ENCODE measurements at places on chromosomes 7 and 10.
A peak's percentile ranks its signal among the peaks of the same experiment; 100 is the strongest.

DNA sequence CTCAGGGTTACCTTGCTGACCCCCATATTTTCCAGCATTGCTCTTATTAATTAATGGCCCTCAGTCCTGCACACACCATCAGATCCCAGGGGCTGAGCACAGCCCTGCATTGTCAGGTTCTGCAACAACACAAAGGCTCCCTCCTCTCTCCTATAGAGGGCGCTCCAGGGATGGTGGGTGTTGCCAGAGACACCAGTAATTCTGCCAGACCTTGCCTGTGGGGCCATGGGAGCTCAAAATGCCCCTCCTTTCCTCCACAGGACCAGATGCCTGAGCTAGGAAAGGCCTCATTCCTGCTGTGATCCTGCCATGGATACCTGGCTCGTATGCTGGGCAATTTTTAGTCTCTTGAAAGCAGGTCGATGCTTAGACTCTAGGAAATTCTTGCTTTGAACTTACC is 42.8 kb upstream of the PRSS58 start:
- no peak for DNase-seq

DNA sequence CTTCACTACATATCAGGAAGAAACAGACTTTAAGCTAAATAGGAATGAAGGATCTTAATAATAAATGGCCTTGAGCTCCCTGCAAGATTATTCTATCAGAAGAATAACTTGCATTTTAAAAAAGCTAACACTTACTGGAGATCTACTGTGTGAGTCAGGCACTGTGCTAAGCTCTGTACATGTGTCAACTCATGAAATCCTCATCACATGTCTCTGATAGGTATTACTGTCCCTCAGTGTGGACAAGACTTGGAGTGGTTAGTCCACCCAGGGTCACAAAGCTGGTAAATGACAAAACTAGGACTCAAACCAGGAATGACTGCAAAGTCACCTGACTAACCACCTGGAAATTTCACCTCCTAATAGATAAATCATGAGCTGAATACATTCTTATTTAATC is 57.1 kb upstream of the KCTD7 start:
- DNase-seq = no peak

DNA sequence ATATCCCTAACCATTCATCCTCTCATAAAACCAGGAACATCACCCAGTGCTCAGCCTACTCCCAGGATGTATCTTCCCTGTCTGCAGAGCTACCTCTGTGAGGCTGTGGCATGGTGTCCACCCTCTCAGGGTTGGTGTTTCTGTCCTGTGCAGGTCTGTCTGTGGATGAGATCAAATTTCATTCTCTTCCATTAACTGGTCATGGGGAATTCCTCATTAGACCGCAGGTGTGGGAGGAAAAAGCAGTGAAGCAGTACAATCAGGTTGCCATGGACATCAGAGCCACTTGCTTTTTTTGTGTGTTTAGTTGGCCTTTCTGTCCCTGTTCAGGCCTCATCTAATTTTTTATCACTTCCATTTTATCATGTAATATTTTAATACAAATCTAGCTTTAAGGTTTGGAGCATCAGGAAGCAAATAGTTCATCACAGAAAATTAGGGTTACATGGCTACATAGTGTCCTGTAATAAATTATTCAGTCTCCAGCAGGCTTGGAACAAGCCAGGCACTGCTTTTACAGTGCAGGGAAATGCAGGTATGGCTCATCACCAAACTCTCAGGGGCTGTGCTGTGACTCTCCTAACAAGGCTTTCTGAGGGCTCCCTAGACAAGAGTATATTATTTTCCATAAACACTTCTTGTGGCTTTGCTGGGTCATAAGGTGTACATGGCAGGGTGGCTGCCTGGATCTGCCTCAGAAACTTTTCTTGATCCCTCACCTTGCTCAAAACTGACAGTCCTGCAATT is 594.9 kb upstream of the IGFBP3 start:
- DNase-seq = no peak

GRCh38 chr7:116574025-116574822 is 49.4 kb downstream of the CAV1 start:
- DNase-seq = no peak

DNA sequence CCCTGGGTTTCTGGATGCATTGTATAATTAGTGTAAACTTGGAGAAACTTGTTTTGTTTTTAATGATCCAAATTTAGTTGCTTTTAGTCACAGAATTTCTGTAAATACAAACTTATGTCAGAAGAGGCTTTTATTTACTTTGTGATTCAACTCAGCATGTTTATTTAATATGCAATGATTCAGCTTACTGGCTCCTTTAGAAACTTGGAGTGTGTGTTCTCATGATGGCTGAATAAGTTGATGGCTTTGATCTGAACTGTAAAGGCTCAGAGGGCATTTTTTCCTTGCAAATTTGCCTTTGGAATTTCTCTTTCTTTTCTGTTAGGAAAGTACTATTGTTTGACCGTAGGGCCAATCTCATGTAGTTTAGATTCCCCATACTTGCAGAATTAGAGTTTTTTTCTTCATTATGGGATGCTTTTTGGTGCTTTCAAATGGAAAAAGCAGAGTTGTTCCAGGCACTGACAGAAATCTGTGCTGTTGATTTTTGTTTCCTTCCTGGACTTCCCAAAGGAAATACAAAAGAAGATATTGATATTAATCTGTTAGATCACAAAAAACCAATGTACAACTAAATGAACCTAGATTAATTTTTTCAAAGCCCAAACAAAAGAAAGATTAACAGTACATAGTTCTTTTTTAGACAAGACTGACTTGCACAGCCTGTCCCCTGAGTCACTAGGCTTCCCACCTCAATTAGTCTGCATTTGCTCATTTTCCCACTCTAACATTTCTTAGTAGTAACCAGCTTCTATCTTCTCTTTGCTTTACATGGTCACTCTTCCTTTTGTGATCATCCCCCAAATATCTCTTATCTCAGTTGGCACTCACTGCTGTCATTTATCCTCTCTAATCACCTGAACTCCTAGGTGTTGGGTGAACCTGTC is 96.8 kb upstream of the AGR3 start:
- no peak for DNase-seq

GRCh38 chr10:70494966-70495365 is 16.4 kb downstream of the PALD1 start:
- DNase-seq = no peak

DNA sequence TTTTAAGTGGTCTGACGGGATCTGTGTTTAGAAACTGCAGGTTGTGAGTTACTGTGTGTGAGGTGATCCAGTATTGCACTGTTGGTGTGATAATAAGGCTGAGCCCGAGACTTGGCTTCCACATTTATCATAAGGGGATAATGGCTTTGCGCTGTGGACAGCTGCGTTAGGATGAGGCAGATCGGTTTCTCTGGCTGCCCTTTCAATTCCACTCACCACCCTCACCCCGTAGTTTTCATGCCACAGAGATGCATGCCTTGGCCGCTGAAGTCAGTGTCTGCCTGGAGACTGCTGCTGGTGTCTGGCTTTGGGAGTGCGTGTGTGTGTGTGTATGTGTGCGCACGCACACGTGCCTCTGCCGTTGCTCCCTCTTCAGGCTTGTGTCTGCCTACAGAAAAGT is 273.0 kb downstream of the CCDC3 start:
- no peak for DNase-seq

DNA sequence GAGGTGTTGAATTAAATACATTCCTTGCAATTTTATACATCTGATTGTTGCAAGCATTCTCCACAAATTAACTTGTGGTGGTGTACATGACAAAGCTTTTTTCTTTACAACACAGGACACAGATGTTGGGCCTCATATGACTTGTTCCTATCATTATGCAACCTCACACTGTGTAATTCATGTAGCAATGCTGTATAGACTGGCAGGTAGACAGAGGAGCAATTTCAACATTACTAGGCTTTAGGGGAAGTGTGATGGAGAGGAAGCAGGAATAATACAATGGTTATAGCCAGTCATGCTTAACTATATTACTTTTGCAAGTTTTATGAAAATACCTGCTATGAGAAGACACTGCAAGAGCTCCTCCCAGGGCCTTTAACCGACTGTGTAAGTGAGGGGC is 832.1 kb downstream of the CNTNAP2 start:
- no peak for DNase-seq

DNA sequence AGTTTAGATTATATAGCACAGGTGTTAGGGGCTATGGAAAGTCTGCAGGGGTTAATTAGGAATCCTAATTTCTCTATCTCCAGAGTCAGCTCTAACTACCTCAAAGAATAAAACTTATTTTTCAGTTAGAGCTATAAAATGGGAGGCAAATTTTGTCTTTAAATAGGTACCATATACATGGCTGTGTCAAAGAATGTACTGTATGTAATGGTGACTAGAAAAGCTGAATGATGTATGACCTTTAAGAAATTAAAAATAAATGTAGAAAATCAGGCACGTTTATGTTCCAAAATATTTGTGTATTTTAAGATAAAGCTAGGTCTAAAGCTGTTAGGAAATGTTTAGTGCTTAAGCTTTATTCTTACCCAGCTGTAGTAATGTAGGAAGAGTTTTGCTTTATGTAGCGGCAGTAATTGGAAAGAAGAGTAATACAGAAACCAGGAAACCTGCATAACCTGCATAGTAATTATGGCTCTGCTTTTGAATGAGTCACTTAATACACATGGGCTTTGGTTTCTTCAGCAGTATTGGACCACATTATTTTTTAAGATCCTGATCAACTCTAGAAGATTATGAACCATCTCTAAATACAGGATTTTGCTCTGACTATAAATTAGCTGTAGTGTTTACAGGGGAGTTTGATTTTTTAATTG is 85.0 kb downstream of the KMT2E start:
- peak; percentile 5 for DNase-seq

Measured in retinal pigment epithelial cell (primary cell).